Fibroblast of lung (primary cell): ENCODE measurements at places on chromosomes 3 and 15.
A peak's percentile ranks its signal among the peaks of the same experiment; 100 is the strongest.

DNA sequence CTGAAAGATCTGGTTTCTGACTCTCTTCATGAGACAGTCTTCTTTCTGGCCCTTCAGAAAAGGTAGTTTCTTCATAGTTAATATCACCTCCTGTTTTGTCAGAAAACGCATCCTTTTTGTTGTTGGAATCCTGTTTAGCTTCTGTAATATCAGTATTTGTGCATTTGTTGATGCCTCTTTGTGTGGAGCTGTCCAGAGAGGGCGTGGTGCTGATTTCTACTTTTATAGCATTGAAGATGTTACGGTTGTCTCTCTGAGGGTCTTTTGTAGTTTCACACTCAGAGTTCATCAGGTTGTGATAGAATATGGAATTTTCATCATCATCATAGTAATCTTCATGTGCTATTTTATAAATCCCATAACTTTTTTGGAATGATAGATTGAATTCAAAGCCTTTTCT, 8.9 kb downstream of the GPR149 start:
- DNase-seq: no peak

- no peak for DNase-seq
These were observed 52.6 kb downstream of the POMGNT2 start for GRCh38 chr3:43053291-43053690.

GRCh38 chr3:43113671-43114070, 7.8 kb upstream of the POMGNT2 start:
- DNase-seq: no peak

- no peak for DNase-seq
These were observed 8.4 kb upstream of the ISL2 start for GRCh38 chr15:76328106-76328696.

GRCh38 chr3:89165636-89166263, 58.3 kb downstream of the EPHA3 start:
- DNase-seq: no peak

DNA sequence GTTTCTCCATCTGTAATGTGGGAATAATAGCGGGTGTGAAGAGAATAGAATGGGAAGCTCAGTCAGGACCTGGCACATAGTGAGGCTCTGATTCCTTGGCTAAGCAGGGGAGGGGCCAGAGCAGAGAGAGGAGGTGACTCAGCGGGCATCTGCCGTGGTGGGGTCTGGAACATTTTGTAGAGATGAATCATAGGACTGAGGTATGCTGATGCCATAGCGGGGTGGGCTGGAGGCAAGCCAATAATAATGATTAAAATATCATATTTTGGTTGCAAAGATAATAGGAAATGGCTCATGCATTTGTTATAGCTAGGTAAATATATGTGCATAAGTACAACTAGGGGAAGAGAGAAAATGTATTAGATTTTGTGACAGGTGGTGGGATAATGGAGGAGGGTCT, 11.2 kb downstream of the TGM4 start:
- DNase-seq: peak; percentile 95

DNA sequence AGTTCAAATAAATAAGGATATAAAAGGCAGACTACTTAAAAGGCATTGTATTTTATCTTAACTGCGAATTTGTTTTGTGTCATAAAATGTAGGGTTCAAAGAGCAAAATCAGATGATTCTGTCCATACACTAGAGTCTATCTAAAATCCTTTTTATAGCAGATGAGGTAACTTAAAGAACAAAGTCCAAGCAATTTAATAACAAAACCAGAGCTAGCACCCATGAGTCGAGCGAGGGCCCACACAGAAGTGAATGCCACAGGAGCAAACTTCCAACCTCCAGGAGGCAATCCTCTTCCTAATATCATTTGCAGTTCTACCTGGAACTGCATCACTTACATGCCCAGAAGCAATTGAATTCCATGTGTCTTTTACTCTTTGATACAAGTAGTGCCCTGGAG, 35.4 kb upstream of the KBTBD8 start:
- DNase-seq: no peak

- DNase-seq: peak; percentile 62
These were observed 32.9 kb downstream of the GJD2 start for GRCh38 chr15:34721802-34722438.

DNA sequence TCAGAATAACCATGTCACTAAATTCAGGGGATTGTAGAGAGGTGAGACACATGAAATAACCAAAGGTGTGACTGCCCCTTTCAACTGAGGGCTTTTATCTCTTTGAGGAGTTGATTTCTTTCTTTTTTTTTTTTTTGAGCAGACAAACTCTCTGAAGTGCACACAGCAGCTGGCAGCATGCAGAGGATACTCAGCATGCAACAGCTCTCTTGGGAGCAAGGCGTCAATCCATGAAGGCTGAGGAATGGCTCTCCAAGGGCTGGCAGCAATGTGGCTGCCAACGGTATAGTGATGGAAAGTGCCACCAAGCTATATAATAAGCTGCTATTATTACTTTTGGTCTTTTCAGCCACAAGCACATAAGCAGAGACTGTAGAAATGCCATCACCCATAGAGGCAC, 226.7 kb upstream of the FEZF2 start:
- no peak for DNase-seq

DNA sequence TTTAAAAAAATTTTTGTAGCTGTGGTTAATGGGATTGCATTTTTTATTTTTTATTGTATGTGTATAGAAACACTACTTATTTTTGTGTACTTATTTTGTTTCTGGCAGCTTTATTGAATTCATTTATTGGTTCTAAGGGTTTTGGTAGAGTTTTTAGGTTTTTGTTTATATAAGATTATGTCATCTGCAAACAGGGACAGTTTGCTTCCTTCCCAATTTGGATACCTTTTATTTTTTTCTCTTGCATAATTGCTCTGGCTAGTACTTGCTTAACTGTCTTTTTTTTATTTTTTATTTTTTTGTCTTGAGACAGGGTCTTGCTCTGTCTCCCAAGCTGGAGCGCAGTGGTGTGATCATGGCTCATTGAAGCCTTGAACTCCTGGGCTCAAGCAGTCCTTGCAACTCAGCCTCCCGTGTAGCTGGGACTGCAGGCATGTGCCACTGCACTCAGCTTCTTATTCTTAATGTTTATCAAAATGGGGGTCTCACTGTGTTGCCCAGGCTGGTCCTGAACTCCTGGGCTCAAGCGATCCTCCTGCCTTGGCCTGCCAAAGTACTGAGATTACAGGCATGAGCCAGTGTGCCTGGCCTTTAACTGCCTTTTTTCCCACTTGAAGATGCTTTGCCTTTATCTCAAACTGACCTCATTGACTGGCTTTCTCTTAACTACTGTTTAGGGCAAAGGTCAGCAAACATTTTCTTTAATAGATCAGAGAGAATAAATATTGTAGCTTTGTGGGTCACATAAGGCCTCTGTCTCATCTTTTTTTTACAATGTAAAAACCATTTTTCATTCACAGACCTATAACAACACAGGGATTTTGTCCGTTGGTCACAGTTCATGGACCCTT, 8.6 kb downstream of the TFG start:
- DNase-seq: no peak

- peak; percentile 37 for DNase-seq
These were observed 62.9 kb upstream of the ZBTB38 start for GRCh38 chr3:141305436-141305835.

GRCh38 chr3:83426300-83426699, 1532.5 kb upstream of the CADM2 start:
- DNase-seq: no peak

- no peak for DNase-seq
These were observed 385.9 kb upstream of the DPH6 start for GRCh38 chr15:35931799-35932341.

GRCh38 chr15:50886611-50887345, 21.7 kb upstream of the AP4E1 start:
- peak; percentile 13 for DNase-seq
